ENCODE measurements at places on chromosomes 6 and 20.

- DNase-seq: no peak
These were observed 58.3 kb upstream of the MAP3K4 start for GRCh38 chr6:160933256-160933655.

DNA sequence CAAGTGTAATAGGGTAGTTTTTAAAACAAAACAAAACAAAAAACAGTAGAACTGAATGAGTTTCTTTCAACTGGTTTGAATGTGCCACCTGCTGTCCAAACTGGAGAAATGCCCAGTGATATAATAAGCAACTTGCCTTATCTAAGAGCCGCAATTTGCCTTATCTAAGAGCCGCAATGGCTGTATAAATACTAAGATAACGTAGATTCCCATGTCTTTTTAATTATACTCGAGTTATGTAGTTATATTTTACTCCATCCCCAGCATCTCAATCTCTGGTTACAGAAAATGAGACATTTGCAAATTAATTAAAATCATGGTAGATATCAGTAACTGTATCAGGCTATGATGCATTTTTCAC, 67.2 kb downstream of the RPP40 start:
- DNase-seq: peak; percentile 67

DNA sequence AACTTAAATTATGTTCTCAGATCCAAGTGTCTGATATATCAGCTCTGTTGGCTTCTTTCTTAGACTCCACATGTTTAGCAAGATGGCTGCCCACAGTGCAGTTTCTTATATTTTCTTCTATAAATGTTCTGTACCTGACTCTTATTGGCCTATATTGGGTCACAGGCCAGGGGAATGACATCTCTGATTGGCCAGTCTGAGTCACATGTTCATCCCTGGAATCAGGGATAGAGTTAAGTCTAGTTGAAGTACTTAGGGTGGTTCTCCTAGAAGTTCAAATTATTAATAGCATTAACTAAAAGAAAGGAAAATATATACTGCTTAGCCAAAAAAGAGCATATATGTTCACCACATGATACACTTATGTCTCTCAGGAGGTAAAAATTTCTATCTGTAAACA, 105.3 kb upstream of the SLC22A16 start:
- DNase-seq: no peak

GRCh38 chr20:7500231-7500663, 440.0 kb downstream of the HAO1 start:
- no peak for DNase-seq

GRCh38 chr6:126914172-126914571, 204.3 kb upstream of the RSPO3 start:
- no peak for DNase-seq

GRCh38 chr6:82205930-82206392, 41.6 kb downstream of the IBTK start:
- DNase-seq: peak; percentile 70

GRCh38 chr20:32325706-32326503, 32.2 kb upstream of the ASXL1 start:
- peak; percentile 94 for DNase-seq

- no peak for DNase-seq
These were observed 59.5 kb downstream of the PDE7B start for GRCh38 chr6:135910790-135911618.

GRCh38 chr6:49847673-49848072, 18.7 kb downstream of the CRISP1 start:
- DNase-seq: no peak

DNA sequence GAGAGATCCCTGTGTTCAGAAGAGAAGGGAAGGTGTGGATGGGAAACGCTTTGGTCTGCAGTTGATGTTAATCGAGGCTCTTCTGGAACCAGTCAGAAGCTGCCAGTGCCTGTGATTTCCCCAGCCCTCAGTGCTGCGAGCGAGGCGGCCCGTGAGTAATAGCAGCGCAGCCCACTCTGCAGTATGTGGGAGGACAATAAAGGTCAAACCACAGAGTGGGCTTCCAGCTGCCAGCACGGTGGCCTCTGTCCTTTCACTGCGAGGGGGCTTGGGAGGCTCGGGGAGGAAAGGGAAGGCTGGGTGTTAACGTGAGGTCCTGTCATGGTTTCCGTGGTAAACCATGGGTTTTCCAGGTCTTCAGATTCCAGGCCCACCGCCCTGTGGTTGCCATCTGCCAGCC, 32.3 kb upstream of the TAGAP start:
- no peak for DNase-seq

- DNase-seq: no peak
These were observed 177.1 kb downstream of the MRPL14 start for GRCh38 chr6:43950051-43950605.

DNA sequence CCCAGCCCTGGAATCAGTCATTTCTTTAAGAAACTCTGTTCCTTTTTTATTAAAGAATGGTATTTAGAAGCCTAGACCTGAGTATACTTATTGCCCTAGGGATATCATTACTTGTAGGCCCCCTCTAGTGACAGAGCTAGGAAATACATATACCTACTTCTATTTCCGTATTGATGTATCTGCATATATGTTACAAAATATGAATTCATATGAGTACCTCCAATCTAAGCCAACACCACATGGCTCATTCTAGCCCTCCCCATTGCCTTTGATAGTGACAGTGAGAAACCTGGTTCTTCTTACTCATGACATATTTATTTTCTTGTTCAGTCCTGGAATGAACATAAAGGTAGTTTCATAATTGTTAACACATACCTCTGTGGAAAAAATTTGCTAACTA, 137.2 kb downstream of the FARS2 start:
- peak; percentile 62 for DNase-seq

DNA sequence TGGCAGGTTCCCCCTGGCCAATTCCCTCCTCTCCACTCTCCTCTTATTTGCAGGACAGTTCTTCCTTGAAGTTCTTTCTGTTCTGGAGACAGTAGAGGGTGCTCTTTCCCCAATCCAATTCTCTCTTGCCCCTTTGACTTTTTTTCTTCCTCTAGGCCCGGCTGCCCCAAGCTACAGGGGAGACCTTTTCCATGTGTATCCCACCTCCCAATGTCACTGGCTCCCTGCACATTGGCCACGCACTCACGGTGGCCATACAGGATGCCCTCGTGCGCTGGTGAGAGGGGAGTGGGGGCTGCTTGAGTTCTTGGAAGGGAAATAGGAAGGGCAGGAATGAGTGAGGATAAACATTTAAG, 1.5 kb downstream of the VARS2 start:
- DNase-seq: peak; percentile 75

Measured in endothelial cell of umbilical vein (primary cell).